AG09319 (cell line): ENCODE measurements at places on chromosomes 11 and 22.

DNA sequence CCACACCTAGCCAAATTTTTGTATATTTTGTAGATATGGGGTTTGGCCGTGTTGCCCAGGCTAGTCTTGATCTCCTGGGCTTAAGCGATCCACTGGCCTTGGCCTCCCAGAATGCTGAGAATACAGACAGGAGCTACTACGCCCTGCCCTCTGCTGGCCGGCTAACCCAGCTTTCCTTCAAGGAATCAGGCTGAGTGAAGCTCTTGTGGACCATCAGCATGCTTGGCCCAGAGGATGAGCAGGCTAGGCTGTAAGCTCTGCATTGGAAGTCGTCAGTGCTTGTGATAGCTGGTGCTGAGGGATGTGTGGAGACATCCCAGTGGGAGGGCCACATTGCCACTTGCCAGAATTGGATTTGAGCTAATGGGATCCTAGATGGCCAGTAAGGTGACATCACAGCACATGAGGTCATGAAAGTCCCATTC is 60.6 kb downstream of the MED15 start:
- no peak for DNase-seq

- no peak for DNase-seq
These were observed 2.3 kb upstream of the CEP295 start for GRCh38 chr11:93659196-93659595.

DNA sequence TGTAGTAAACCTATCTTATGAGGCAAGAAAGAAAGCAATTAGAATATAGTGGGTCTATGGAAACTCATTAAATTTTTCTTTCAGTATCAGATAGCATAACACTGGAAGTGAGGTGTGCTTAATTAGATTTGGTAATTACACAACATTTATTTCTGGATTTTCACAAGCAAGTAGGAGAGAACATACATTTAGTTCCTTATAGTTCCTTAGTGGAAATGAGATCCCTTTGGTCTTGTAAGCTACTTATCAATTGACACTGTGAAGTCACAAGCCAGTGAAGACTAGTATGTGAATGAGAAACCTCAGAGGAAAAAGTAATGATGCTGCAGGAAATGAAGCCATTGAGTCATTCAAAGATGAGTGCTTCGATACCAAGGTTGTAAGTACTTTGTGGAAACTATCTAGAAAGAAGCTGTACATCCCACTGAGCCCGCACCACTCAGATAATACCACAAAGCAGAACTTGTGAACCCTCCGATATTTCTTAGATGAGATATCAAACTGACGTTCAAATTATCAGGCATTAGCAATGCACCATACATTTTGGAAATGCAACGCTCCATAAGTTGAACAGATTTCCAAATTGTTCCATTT is 53.5 kb downstream of the ENTHD1 start:
- no peak for DNase-seq

DNA sequence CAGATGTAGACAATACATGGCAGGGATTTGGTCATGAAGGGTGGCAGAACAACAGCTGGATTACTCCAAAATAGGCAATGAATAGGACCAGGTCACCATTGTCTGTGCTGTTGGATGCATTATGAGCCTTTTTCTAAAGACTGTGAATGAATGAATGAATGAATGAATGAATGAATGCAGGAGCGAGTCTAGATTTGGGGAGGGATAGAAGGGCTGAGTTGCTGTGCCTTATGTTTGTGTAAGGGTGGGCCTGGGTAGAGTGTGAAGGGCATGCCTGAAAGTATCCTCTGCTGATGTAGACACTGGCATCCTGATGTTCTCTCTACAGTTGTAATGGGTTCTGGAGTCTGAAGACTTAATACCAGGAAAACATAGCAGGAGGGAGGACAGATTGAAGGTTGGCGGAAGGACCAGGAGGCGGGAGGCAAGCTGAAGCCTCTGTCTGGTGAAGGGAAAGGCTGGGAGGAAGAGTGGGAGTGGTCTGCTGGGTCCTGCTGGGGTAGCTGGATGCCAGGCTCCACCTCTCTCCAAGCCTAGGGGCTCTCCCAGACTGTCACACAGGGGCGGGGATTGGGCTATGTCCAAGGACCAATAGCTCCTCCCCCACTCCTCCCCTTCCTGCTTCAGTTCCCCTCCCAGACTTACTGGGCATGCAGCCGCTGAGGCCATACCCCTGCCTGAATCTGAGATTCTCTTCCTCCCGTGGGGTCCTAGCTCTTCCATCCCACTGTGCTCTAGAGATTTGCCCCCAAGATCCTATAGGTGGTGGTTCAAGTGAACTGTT is 4.8 kb downstream of the TRIM3 start:
- peak; percentile 30 for DNase-seq

DNA sequence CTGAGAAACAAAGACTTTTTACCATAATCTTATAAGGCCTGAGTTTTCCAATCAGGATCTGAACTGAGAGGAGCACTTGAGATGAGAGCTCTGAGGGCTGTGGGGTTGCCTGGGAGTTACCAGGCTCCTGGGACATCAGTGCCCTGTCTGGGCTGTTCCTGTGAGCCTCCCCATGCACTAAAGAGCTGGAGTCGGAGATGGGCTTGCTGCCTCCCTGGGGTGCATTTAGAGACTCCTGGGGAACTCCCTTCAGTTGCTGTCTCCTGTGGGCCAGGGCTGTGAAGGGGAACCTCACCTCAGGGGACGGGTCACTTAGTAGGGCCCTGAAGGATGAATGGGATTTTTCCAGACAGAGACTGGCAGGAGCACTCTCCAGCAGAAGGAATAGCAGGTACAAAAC is 33.3 kb downstream of the KCNC1 start:
- DNase-seq, result no peak

GRCh38 chr11:30861064-30861463 is 274.9 kb upstream of the MPPED2 start:
- no peak for DNase-seq

DNA sequence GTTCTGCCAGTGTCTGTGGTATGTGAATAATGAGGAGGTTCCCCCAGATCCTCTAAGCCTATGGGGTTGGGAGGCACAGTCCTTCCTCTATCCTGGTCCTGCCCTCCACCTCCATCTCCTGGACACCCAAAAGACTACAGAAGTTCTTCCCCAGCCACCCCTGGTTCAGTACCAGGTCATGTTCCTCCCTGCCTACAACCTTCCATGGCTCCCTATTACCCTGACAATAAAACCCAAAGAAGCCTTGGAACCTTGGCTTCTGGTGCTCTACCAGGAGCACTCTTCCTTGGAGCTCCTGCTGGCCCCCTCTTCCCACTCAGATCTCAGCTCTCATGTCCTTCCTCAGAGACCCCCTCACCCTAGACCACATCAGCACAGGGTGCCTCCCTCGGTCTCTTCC is 12.9 kb downstream of the TRPM5 start:
- DNase-seq, result no peak

- no peak for DNase-seq
These were observed 40.9 kb upstream of the BIRC3 start for GRCh38 chr11:102276362-102276761.

DNA sequence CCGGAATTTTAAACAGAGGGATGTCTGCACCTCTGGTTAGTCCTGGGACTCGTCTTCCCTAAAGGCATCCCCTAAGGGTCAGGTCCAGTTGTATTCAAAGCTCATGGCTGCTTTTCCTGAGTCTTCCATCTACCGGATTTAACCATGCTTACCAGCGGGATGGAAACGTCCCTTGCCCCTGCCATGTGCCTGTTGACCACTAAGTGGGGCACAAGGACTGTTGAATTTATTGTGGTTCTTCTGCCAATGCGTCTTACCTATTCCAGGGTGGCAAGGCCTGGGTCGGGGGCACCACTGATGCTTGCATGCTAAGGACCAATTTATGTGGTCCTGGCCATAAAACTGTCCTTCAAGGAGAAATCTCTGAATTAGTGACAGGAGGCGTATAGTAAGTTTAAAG is 25.6 kb downstream of the ANKRD42 start:
- DNase-seq, result no peak

- DNase-seq, result no peak
These were observed 117.3 kb downstream of the ETS1 start for GRCh38 chr11:128470081-128470480.

DNA sequence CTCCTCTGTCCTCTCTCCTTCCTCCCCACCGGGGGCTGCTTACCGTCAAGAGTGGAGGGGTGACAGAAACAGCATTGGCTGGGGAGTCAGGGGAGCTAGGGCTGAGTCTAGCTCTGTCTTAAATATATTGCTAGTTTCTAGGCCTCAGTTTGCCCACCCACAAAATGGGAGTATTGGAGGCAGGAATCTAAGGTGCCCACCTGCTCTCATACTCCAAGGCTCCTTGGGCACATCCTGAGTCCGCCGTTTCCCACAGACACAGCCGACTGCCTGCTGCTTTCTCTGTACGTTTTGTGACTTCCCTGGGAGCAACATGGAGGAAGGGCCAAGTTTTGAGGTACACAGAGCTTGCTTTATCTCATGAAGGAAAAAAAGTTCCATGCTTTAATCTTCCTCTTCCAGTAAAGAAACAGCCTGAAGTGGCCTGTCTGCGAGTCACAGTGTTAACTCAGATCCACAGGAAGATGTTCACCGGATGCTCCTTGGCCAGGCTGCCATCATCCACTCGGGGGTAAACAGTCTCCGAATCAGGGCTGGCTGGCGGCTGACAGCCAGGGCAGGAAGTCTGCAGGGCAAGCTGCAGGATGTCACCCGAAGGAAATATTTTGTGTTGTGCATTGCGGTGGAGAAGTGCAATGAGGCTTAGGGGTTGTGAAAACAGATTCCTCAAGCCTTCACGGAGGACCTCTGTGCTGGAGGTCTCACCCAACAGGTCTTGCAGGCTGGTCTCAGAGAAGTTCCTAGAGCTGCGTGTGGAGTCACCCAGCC is 11.0 kb upstream of the CERK start:
- no peak for DNase-seq

- DNase-seq, result no peak
These were observed 45.8 kb upstream of the AMPD3 start for GRCh38 chr11:10409207-10409661.

- DNase-seq, result peak; percentile 65
These were observed 93.8 kb upstream of the BLID start for GRCh38 chr11:122209619-122210366.

DNA sequence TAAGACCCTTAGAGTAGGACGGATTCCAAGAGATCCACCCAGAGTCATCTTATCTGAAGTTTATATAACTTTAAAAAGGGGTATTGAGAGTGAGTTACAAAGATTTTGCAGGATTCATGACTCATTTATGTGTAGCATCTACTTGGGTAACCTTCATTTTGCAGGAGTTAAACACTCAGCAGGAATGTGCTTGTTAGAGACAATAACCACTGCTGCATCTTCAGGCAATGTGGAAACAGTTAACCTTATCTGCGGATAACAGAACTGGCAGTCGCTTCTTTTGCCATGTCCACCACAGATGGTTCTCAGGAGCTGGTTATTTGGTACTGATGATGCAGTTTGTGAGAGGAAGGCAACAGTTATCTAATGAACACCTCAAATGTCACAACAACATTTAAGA is 417.9 kb upstream of the DDI1 start:
- DNase-seq, result no peak

- DNase-seq, result no peak
These were observed 49.3 kb upstream of the CD44 start for GRCh38 chr11:35089666-35090065.

DNA sequence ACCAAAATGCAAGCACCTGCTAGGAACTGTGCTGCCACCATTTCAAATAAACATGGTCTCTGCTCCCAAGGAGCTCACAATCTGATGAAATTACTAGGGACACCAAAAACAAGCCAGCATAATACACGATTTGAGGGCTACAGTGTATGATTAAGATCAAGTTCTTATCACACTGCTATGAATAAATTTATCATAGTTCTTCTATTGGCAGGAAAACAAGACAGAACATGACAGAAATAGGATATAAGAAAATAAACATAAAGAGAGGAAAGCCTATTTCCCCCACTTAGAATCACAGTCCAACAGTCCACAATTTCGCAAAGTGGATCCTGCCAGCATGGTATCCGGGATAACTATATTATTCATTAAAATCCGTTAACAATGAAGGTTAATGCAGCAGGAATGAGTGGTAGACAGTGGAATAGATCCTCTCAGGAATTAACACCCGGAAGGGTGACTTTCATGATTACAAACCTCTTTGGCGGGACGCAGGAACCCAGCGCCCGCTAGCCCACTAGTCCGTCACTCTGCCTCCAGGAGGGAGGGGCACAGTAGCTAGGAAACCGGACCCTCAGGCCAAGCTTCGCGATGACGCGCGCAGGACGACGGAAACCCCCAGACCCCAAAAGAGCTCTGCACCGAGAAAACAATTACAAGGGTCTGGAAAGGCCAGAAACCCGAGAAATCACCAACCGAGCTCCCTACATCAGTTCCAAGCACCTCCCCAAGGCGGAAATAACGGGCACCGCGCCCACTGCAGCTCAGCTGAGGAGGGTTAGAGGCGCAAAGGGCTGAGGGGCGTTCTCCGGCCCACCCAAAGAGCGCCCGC is 607 bp downstream of the CCDC82 start:
- DNase-seq, result no peak

DNA sequence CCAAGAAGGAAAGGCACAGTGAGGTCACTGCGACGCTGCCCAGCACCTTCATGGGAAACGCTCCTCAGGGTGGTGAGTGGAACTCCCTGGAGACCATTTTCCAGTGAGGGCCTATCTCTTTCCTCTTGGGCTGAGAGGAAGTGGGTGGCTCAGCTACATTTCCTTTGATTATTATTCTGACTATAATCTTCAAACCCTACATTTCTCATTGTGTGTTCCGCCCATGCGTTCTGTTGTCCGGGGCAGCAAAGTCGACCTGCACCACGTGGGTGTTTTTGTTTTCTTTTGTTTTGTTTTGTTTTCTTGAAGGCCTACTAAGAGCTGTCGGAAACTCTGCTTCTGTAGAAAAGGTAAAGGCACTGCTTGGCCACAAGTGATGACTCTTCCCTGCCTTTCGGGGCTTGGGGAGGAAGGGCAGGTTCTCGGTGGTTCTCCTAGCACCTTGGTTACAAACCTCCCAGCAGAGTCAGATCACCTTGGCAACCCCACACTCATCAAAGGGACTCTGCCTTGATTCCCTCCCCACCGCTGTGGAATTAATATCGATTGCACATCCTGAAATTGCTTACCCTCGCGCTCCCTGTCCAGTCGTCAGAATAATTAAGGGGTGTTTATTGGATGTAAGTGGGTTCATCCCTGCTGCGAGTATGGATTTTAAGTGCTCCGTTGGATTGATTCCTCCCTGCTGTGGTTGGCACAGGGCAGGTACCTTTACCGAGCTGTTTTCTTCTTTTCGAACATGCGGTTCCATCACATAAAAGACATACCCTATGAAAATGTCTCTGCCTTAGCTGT is 7.3 kb downstream of the PARVB start:
- DNase-seq, result no peak

- DNase-seq, result no peak
These were observed 9.5 kb upstream of the MICAL2 start for GRCh38 chr11:12100841-12101242.

- peak; percentile 57 for DNase-seq
These were observed 7.9 kb downstream of the SF3A1 start for GRCh38 chr22:30348809-30349208.

- no peak for DNase-seq
These were observed 632 bp upstream of the CCDC34 start for GRCh38 chr11:27363576-27364117.

GRCh38 chr11:121057922-121058321 is 34.0 kb downstream of the TBCEL start:
- DNase-seq, result no peak

- no peak for DNase-seq
These were observed 138.5 kb upstream of the NCAM1 start for GRCh38 chr11:112822478-112823274.

GRCh38 chr11:126660761-126661425 is 305.4 kb downstream of the ST3GAL4 start:
- no peak for DNase-seq
